Ovary (tissue), 10 donors: ENCODE measurements at places on chromosomes 6 and 20. TPM values are rescaled to one million over a fixed set of nuclear protein-coding genes. Genes with fewer than 3 reads are reported as not detected.

DNA sequence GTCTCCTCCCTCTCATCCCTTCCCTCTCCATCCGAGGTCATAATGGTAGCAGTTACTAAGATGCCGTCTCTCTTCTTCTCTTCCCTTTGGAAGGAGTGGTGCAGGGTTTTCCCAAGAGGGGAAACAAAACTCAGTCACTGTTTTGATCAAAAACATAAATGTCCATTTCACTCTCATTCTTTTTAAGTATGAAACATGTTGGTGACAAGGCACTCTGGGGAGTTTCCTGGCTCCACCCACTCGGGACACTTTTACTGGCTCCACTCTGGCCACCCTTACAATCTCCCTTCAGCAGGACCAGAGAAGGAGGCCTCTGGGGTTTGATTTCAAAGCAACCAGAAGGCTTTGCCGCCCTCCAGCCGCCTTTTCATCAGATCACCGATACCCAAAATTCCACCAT, 57.0 kb downstream of the FGD2 start:
- H3K4me3 ChIP-seq: no peak overlapping the region
- H3K27ac ChIP-seq: no peak overlapping the region
- DNase-seq: no peak
- H3K36me3 ChIP-seq: no peaks in the 10 kb centered on the region
- no peaks in the 10 kb centered on the region for H3K27me3 ChIP-seq
- peaks cover 2% of the 10 kb centered on the region for H3K4me1 ChIP-seq

DNA sequence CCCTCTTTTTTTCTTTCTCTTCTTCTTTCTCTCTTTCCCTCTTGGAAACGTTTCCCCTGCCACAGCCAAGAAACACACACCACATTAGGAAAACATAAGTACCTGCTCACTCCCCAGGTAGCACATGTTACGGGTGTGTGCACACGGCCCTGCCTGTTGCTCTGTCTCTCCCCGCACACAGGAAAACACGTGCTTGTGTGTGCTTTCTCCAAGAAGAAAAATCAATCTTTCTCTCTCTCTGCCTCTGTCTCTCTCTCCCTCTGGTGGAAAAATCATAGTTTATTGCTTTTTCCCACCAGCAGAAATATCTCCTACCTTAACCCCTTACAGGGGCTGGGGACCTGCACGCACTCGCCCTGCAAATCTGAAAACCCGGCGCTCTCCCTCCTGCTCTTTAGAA, 102.3 kb downstream of the EDN3 start:
- no peak overlapping the region for H3K27ac ChIP-seq
- no peaks in the 10 kb centered on the region for H3K36me3 ChIP-seq
- H3K27me3 ChIP-seq: no peaks in the 10 kb centered on the region
- no peak for DNase-seq
- H3K4me3 ChIP-seq: no peak overlapping the region
- no peaks in the 10 kb centered on the region for H3K4me1 ChIP-seq

DNA sequence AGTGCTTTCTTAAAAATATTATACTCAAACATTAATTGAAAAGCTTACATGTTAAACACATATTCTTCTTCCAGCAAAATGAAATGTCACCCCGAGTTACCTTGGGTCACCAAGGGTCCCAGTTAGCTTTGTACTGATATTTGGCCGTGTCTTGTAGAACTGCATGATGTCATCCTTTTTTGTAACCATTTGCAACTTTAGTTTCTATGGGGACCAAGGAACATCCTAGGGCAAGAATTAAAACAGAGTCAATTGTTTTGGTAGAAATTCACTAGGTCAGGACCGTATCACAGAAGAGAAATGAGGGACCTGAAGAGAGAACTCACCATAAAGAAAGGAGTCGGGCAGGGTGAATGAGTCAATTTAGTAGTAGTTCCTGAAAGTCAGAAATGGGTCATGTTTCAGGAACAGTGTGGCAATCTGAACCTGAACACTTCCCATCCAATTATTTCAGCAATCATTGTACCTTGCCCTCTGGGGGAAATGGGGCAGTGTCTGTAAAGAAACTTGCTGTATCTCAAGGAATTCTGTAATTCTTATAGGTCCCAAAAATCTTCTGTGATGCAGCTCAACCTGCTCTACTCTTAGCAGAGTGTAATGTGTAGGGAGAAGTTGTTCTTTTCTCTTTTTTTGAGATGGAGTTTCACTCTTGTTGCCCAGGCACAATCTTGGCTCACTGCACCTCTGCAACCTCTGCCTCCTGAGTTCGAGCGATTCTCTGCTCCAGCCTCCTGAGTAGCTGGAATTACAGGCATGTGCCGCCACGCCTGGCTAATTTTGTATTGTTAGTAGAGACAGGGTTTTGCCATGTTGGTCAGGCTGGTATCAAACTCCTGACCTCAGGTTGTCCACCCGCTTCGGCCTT, 5.3 kb upstream of the AKAP7 start:
- H3K27me3 ChIP-seq: no peaks in the 10 kb centered on the region
- H3K27ac ChIP-seq: no peak overlapping the region
- peaks cover 3% of the 10 kb centered on the region for H3K4me1 ChIP-seq
- H3K36me3 ChIP-seq: no peaks in the 10 kb centered on the region
- DNase-seq: no peak
- H3K4me3 ChIP-seq: no peak overlapping the region

The DEF6 gene
- total RNA-seq: 2.3 TPM

GRCh38 chr6:166996406-166996805, 2.8 kb upstream of the CEP43 start:
- no peaks in the 10 kb centered on the region for H3K27me3 ChIP-seq
- no peak for DNase-seq
- no peaks in the 10 kb centered on the region for H3K36me3 ChIP-seq
- no peak overlapping the region for H3K4me3 ChIP-seq
- peaks cover 5% of the 10 kb centered on the region for H3K4me1 ChIP-seq

- no peak for DNase-seq
- no peak overlapping the region for H3K4me3 ChIP-seq
- no peak overlapping the region for H3K27ac ChIP-seq
- H3K27me3 ChIP-seq: no peaks in the 10 kb centered on the region
These were observed 84.2 kb downstream of the EPB41L2 start for GRCh38 chr6:130978660-130979396.

DNA sequence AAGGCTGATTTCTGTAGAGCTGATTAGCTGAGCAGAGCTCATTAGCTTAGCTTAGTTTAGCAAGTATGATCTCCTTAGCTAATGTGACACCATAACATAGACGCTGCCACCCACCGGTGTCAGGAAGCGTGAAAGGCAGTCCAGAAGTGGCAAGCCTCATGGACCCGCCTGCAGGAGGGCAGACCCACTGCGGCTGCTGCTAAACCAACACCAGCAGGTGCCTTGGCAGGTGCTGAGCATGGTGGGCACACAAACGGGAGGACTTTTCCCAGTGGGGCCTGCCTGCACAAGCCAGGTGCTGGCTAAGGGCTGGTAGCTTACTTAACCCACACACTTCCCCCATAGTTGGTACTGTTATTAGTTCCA, 22.7 kb downstream of the ZDHHC14 start:
- no peak overlapping the region for H3K4me3 ChIP-seq
- H3K27ac ChIP-seq: no peak overlapping the region
- no peak for DNase-seq
- no peaks in the 10 kb centered on the region for H3K4me1 ChIP-seq
- no peaks in the 10 kb centered on the region for H3K36me3 ChIP-seq

DNA sequence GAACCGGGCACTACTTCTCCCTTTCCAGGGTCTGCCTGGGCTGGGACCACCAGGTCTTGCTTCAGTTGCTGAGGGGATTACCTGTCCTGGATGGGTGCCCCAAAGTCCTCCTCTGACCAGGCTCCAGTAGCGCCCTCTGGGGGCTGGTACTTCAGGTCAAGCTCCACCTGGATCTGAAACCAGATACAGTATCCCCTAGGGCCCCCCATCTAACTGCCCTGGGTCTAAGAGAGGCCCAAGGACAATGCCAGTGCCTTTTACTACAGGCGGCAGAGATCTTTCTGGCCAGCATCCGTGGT, 11.2 kb upstream of the SPAG4 start:
- no peaks in the 10 kb centered on the region for H3K27me3 ChIP-seq
- no peak overlapping the region for H3K27ac ChIP-seq
- DNase-seq: no peak
- H3K4me1 ChIP-seq: peaks cover 6% of the 10 kb centered on the region

GRCh38 chr20:63444548-63444947, 27.9 kb downstream of the KCNQ2 start:
- no peaks in the 10 kb centered on the region for H3K4me1 ChIP-seq
- DNase-seq: no peak
- no peaks in the 10 kb centered on the region for H3K36me3 ChIP-seq
- H3K4me3 ChIP-seq: no peak overlapping the region

The MPIG6B gene
- not detected for total RNA-seq

DNA sequence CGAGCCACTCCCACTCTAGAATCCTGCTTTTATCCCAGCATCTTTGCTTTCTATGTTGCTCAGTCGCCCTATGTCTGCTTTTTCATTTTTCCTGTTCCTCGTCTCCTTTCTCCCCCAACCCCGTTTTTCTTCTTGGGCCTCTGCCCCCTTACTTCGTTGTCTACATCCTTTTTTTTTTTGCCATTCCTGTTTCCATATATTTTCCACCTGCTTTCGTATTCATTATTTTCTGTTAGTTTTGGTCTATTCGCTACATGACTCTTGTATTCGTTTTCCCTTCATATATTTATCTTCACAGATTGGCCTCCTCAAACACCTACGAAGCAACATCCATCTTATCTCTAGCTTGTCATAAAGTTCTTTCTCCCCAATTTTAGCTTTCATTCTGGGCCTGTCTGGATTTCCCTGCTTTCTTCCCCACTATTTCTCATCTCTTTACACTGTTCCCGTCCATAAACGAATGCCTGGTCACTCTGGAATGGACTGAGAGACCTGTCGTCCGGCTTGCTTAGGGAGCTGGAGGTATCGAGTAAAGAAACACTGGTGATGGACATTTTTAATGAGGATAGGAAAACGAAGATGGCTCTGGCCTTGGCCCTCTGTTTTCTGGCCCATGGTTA, 915 bp downstream of the PRRC2A start:
- peak overlapping the region; percentile 82 for H3K4me3 ChIP-seq
- H3K36me3 ChIP-seq: no peaks in the 10 kb centered on the region
- no peaks in the 10 kb centered on the region for H3K27me3 ChIP-seq
- peak overlapping the region; percentile 96 for H3K27ac ChIP-seq
- no peak for DNase-seq

- H3K27ac ChIP-seq: no peak overlapping the region
- no peaks in the 10 kb centered on the region for H3K27me3 ChIP-seq
- DNase-seq: no peak
- no peaks in the 10 kb centered on the region for H3K4me1 ChIP-seq
These were observed 99.3 kb downstream of the RTN4IP1 start for GRCh38 chr6:106530026-106530425.

DNA sequence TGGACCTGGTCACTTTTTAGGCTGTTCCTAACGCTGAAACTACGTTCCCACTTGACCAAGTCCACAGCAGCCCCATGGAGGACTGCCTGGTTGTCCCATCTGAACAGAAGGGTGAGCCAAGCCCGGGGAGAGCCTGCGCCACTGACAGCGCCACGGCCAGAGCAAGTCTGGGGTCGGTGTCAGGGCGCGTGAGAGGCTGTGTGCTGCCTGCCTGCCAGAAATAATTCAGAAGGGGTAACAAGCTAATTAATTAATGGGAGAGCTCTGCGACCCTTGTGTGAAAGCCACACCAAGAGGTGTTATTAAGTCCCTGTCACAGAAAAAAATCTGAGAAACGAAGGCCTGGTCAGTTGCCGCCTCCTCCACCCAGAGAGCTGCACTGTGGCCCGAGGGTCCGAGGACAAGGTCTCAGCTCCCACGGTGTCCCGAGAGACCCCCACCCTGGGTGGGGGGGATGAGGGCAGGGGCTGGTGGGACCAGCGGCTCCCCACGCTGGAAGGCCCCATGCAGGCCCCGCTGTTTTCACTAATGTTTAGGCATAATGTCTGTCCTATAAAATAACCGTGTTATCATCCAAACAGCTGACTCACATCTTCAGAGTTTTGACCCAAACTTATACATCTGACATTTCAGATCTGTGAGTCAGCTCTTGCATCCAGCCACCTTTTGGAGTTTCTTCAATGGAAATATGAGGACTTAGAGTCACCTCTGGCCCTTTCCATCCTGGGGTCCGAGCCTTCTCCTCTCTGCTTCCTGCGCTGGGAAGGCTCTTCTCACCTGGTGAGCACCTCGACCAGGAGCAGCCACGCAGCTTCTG, 58.5 kb downstream of the DLL1 start:
- no peaks in the 10 kb centered on the region for H3K36me3 ChIP-seq
- H3K27ac ChIP-seq: no peak overlapping the region
- no peak for DNase-seq

The STMND1 gene
- total RNA-seq: 8.6 TPM

DNA sequence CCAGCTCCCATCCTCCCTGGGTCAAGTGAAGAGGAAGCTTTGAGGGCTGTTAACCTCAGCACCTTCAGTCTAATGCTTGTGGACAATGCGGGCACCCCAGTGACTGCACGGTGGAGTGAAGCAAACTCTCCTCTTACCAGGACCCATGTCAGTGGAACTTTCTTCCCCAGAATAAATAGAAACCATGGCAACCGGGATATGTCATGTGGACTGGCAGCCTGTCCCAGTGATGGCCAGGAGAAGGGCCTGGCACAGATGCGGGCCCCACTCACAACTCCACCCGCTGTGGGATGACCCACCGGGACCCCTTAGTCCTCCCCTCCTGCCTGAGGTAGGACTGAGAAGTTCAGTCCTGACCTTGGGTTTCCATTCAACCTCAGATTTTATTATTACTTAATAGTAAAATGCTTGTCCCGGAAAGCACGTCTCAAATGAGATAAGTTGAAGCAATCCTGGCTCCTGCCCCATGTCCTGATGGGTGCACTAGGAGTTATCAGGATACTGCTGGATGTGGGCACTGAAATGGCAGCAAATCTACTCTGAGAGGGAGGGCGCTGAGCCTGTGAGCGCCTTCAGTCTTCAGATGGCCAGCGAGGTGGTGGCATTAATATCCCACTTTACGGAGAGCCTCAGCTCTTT, 23.5 kb downstream of the TOX2 start:
- H3K27ac ChIP-seq: no peak overlapping the region
- no peaks in the 10 kb centered on the region for H3K36me3 ChIP-seq
- H3K27me3 ChIP-seq: no peaks in the 10 kb centered on the region
- H3K4me3 ChIP-seq: no peak overlapping the region
- H3K4me1 ChIP-seq: peaks cover 2% of the 10 kb centered on the region
- no peak for DNase-seq

- no peak overlapping the region for H3K4me3 ChIP-seq
- no peaks in the 10 kb centered on the region for H3K36me3 ChIP-seq
- H3K27me3 ChIP-seq: no peaks in the 10 kb centered on the region
- no peak for DNase-seq
- no peak overlapping the region for H3K27ac ChIP-seq
These were observed 239.6 kb downstream of the CDKAL1 start for GRCh38 chr6:20773822-20774221.

- H3K27ac ChIP-seq: no peak overlapping the region
- peaks cover 4% of the 10 kb centered on the region for H3K4me1 ChIP-seq
- no peaks in the 10 kb centered on the region for H3K36me3 ChIP-seq
- no peak for DNase-seq
- H3K4me3 ChIP-seq: no peak overlapping the region
- no peaks in the 10 kb centered on the region for H3K27me3 ChIP-seq
These were observed 46.1 kb downstream of the KIF13A start for GRCh38 chr6:17941318-17941717.

The RAET1L gene
- total RNA-seq: not detected
